ENCODE measurements at places on chromosomes 3 and 15.

DNA sequence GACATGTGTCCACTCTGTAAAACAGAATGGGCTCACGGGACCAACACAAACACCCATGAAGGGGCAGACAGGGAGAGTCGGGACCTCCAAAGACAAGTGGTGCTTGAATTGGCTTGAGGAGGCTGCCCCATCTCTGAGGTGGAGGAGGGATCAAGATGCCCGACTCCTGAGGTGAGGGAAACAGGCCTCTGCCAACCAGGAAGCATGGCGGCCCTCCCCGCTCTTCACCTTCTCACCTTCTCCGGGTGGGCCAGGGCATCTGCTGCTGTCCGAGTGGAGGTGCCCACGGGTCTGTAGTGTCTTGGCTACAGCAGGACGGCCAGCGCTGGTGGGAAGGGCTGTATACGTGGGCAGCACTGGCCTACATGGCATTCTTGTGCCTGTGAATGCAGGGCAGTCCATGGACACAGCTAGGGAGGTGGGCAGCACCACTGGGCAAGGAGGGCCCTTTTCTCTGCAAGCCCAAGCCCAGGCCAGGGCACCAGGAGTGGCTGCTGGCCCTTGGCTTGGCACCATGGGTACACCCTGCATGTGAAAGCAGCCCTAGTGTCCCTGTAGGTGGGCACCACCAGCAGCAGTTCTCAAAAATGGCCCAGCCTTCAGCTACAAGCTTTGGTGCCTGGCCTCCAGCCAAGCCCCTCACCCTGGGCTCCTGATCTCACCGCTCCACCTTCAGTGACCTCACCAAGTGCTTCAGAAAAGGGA is 79.4 kb downstream of the SNRK start:
- ATAC-seq = no peak

DNA sequence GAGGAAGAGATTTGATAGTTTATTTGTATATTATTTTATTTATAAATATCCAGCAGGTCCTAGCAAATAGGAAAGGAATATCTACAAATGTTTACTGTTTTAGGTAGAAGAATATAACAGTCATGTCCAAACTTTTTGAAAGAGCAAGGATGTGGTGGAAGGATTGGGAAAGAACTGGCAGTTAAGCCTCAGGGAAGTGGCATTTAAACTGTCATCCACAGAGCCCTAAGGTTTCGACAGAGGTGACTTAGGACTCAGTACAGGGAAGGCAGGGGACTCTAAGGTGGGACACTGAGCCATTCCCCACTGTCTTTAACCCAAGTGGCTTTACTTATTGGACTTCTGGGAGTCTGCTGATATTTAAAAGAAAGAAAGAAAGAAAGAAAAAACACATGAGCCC is 11.8 kb upstream of the TMEM87A start:
- no peak for ATAC-seq

DNA sequence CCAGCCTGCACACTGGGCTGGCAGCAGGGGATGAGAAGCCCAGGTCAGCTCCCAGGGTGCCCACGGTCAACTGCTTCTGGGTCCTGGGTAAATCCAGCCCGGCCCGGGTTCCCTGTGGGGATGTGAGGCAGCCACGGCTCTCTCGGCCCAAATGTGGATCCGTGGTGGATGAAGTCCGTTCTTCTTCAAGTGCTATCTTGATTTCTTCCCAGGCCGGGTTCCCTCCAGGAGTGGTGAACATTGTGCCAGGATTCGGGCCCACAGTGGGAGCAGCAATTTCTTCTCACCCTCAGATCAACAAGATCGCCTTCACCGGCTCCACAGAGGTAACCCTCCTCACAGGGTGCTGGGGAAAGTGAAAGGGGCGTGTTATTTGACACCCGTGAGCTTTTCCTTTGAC is 16.1 kb downstream of the ALDH1A3 start:
- no peak for ATAC-seq

DNA sequence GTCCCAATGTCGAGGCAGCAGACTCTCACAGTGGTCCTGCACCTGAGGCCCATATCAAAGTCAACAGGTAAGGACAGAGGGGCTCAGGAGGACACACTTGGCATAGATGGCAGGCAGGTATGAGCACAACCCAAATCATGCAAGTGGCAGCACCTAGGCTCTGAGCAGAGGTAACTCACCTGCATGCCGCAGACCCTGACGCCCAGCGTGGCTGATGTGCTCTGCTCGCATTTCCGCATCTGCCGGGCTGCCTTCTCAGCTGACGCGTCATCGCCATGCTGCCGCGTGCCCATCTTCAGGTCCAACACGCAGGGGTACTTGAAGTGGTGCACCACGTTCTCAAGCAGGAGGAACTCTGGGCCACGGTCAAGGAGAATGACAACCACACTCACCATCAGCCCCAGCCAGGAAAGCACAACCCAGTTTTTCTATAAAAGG is 4.2 kb upstream of the GMPPB start:
- no peak for ATAC-seq

- ATAC-seq = no peak
Observed at GRCh38 chr3:172289583-172289982, 158.7 kb downstream of the GHSR start.

GRCh38 chr15:79496838-79497237 is 64.7 kb downstream of the MINAR1 start:
- ATAC-seq = no peak

DNA sequence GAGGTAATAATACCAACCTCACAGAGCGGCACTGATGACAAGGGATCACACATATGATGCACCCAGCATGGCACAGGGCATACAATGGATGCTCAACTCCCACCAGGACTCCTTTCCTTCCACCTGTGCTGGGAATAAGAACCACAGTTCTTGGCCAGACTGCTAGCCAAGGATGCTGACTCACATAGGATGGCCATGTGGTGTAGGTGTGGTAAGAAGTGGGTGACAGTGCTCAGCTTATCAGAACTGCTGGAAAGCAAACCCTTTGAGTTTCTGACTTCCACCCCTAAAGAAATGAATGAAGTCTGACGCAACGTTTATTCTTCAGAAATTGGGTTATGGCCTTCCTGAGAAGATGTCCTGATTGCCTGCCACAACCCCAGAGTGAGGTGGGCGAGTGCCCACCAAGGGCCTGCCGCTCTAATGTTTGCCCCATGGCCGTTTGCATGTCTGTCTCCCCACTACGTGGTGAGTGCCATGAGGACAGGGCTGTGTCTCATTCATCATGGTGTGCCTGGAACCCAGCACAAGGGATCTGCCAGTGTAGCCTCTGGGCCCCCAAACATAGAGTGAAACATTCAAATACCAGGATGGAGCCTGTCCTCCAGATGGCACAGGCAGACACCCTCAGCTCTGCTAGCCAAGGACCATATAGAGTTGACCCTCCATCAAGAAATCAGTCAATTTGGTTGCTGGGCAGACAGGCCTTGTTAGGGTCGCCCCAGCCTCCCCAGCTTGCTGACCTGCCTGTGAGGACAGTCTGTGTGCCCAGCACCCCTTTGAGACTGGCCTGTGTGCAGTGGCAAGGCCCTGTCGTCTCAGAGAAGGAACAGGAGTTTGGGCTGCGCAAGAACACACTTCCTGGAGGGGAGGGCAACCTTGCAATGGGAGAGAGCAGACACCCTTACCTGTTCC is 57.6 kb upstream of the SLCO2A1 start:
- no peak for ATAC-seq

DNA sequence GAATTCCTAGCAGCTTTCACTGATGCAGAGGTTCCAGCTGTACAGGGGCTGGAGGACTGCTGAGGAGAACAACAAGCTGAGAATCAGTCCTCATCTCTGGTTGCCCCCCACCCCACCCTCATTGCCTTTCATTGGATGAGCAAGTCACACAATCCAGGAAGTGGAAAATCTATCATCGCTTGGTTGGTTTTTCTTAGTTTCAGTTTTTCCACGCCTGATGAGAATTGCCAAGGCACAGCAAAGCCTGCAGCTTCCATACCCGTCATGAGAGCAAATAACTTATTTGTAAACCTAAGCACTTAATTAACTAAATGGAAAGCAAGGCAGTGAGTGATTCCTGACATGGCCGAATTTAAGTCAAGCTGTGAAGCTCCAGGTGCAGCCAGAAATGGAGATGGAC is 21.4 kb upstream of the LIPC start:
- no peak for ATAC-seq

GRCh38 chr3:138065949-138066348 is 49.5 kb downstream of the DZIP1L start:
- no peak for ATAC-seq

DNA sequence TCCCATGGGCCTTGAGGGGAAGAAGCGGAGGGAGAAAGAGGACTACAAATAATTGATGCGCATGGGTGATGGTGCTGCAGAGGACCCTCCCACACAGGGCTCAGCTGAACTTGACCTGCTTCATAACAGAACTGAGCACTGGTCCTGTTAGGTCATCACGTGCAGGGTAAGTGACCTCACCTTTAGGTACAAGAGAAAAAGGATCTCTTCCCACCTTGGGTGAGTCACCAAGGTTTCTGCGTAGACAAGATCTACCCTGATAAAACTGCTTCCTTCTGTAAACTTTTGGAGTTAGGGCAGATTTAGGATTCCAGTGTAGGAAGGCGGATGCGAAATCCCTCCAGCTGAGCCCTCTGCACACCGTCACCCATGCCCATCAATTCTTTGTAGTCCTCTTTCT is 67.1 kb downstream of the FEM1B start:
- no peak for ATAC-seq

DNA sequence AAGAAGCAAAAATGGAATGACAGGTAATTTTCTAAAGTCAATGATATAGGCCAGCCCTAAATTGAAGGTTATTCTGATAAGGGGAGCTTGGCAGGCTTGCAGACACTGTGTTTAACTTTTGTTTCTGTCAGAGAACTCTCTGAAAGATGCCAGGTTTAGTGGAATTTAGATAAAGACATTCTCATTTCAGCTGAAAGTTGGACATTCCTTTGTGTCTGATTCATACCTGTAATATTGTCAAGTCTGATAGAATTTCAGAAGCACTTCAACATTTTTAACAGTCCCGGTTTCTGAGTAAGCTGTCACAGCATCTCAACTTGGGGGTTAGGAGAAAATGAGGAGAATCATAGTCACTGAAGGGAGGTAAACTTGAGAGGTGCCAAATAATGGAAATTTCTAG is 84.0 kb downstream of the DIPK2A start:
- no peak for ATAC-seq

GRCh38 chr3:151625086-151625485 is 108.6 kb upstream of the AADACL2 start:
- ATAC-seq = no peak

GRCh38 chr3:150035910-150036612 is 65.4 kb upstream of the PFN2 start:
- ATAC-seq = no peak

GRCh38 chr3:170835336-170835735 is 34.7 kb downstream of the RPL22L1 start:
- no peak for ATAC-seq

GRCh38 chr15:88932875-88933330 is 19.7 kb upstream of the MFGE8 start:
- no peak for ATAC-seq

DNA sequence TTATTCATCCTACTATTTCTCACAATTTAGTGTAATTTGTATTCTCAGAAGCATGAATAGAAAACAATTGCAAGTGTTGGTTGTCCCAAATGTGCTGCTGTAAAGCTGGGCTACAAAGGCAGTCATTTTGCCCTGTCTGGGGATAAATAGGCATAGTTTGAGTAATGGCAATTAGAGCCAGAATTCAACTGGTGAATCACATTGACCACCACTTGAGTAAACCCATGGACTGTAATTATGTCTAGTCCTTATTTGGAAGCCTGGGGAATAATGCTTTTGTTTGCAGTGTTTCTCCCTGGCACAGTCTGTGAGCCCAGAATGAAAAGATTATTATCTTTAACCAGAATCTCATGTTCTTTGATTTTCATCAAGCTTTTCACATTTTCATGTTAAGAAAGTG is 30.5 kb upstream of the CHL1 start:
- ATAC-seq = no peak

DNA sequence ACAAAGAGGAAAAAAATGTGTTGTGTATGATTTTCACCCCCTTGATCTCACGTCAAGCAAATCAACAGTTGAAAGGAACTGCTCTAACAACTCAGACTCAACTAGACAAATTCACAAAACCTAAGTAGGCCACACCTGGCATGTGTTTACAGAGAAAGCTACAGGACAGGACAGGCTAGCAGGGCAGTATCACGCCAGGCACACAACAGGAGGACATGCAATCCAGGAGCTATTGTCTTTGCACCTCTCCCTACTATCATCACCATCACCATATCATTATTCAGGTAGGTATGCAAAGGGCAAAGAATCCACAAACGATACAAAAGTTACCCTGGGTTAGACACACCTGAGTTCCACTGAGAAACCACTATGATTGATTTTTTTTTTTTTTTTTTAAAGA is 86.4 kb downstream of the TBL1XR1 start:
- ATAC-seq = no peak

DNA sequence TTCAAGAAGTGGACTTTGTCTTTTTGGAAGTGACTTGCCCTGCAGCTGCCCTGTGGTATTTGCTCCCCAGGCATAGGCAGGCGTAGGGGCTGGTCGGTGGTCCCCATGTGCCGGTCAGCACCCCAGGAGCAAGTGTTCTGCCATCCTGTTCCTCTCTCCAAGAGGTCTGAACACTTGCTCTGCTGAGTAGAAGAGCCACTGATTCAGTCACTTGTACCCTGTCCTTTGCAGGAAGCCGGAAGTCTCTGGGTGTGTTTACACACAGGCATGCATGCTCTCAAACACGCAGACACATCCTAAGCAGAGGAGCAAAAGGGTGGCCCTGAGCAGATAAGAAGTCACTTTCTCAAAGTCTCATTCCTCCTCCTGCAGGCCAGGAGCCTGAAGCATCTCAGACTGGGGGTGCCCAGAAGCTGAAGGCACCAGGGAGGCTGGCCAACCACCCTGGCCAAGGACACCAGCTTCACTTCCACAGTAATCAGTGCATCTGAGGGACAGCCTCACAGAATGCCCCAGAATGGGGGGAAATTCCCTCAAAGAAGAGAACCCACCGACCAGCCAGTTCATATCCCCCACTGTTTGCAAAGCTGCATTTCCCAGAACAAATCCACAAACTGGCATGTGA is 88.7 kb upstream of the POMGNT2 start:
- no peak for ATAC-seq

DNA sequence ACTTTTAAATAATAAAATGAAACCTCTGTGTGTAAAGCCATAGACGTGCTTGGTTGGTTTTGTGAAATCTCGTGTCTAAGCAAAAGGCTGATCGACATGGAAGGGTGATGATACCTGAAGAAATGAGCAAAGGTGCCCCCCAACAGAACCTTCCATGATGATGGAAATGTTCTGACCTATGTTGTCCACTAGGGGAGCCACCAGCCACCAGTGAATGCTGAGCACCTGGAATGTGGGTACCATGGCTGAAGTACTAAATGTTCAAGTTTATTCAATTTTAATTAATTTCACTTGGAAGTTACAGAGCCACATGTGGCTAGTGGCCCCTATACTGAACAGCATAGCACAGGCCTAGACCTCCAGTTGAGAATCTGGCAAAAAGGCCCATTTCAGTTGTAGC is 158.8 kb downstream of the POLR2M start:
- no peak for ATAC-seq

Measured in stimulated activated memory B cell treated with anti-CD40 and anti-IgM and Interleukin-4, amounts not matched to agents 10 μg/mL and 1 μg/mL and 100 μg/mL, for 72 hours (primary cell).